ENCODE measurements at places on chromosomes 16 and 17. TPM values are rescaled to one million over a fixed set of nuclear protein-coding genes. Genes with fewer than 3 reads are reported as not detected.

DNA sequence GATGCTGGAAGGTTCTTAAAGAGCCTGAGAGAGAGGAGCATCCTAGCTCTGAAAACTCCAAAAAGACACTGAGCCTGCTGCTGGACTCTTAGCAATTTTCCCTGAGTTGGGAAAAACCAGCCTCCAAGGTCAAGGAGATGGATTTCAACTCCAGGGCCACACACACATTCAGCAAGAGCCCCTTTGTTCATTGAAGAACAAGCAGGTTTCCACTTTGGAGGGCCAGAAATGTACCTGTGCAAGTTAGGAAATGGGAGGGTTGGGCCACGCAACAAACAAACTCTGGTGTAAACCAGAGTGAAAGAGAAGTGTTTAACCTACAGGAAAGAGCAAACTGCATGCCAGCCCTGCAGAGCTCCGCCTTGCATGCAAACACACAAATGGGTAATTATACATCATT, 264.8 kb upstream of the RPL38 start:
- no peak for DNase-seq

GRCh38 chr17:45171338-45172231, 9.9 kb downstream of the HEXIM2 start:
- no peak for DNase-seq

GRCh38 chr17:61202564-61202963, 197.1 kb upstream of the TBX2 start:
- peak; percentile 38 for DNase-seq

DNA sequence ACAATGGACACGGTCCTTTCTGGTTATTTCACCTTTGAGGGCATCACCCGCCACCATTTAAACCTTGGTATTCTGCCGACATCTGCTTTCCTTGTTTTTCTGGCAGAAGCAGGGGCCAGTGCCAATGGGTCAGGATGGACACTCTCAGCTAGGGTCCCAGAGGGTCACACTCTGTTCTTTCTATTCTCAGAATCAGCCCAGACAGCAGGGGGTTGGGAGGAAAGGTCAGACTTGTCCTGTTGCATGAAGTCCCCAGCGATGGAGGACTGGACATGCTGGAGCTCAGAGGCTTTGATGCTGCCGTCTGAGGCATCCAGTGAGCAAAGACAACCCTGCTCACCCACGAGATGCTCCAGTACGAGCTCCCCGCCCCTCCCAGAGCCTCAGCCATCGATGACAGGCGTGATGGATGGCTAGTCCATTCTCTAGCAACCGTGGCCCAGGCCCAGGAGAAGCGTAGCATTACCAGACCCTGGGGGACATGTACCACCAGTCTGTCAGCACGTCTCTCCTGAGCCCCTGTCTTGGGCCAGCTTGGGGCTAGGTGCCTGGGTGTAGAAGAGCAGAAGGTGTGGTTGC, 62.0 kb downstream of the FOXL1 start:
- DNase-seq = no peak

DNA sequence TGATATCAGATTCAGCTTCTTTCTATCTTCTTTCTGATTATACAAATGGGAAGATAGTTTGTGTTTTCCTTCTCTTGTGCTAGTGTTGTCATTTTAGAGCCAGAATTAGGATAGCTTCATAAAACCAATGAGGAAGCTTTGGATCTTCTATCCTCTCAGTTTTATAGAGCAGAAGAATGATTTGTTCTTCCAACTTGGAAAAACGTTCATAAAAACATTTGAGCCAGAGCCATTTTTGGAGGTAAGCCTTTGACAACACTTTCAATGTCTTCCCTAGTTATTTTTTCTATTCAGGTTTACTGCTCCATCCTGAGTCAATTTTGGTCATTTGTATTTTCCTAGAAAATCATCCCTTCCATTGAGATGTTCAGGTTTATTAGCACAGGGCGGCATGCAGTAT, 91.2 kb upstream of the MYOCD start:
- DNase-seq = no peak

GRCh38 chr17:70076189-70076588, 1.2 kb downstream of the KCNJ16 start:
- DNase-seq = peak; percentile 60

GRCh38 chr16:24685539-24686432, 43.7 kb upstream of the TNRC6A start:
- peak; percentile 76 for DNase-seq

DNA sequence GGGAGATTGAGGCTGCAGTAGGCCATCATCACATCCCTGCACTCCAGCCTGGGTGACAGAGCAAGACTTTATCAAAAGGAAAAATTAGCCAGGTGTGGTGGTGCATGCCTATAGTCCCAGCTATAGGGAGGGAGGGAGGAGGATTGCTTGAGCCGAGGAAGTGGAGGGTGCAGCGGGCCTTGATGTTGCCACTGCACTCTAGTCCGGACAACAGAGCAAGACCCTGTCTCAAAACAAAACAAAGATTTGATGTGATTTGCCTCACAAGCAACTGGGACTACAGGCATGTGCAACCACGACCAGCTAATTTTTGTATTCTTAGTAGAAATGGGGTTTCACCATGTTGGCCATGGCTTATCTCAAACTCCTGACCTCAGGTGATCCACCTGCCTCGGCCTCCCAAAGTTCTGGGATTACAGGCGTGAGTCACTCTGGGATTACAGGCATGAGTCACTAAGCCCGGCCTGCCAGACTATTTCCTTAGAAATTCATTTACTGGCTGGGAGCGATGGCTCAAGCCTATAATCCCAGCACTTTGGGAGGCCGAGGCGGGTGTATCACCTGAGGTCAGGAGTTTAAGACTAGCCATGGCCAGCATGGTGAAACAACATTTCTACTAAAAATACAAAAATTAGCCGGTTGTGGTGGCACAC, 11.5 kb downstream of the UBE2G1 start:
- no peak for DNase-seq

- DNase-seq = no peak
Observed at GRCh38 chr16:79713609-79714309, 113.2 kb upstream of the MAF start.

DNA sequence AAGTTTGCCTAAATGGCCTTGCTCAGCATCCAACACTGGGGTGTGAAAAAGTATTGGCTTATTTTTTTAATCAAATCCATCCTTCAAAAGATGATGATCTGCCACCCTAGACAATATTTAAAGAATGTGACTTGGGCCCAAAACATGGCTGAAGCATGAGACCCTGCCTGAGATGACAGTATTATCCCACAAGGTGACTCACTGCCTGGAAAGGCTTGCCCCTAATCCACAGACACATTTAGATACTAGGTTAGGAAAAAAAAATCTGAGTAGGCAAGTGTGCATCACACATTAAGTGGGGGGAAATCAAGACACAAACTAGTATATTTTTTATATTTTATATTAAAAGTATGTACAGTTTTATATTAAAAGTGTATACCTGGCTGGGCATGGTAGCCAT, 38.4 kb downstream of the TOM1L2 start:
- peak; percentile 77 for DNase-seq

DNA sequence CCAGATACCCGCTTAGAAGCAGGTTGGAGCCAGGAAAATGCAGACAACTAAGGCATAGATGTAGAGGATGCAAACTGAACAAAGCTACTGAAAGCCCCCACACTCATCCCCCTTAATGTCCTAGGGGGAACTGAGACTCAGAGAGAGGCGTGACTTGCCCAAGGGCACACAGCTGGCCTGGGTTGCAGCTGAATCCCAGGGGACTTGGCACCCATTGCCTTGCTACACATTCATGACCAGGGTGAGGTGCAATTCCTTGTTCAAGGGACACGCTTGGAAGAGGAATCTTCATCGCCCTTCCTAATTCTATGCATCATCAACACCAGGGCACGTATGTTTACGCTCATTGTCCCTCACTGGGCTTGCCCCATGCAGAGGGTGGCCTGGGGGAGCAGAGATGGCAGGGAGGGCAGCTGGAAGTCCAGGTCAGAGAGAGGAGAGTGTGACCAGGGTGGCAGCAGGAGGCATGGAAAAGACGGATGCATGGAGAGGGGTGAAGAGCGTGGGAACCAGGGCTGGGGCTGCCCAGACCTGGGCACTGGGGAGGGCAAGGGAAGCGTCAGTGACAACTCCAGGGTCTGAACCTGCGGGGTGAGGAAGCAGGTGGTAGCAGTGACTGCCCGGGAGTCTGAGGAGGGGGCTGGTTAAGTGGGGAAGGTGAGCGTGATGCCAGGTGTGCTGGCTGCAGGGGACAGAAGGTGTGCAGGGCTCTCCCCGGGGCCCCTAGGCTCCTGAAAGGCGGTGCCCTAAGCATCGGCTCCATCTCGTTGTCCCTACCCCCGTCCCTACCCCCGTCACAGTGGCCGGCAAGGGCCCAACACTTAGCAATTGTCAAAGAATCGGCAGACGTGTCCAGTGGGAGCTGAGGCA, 267.1 kb upstream of the TNRC6C start:
- no peak for DNase-seq

- peak; percentile 65 for DNase-seq
Observed at GRCh38 chr17:77602062-77602746, 356.3 kb upstream of the TNRC6C start.

OSGIN1 gene
- 5.5 TPM for polyA plus RNA-seq

ZNF624 gene
- 1.5 TPM for polyA plus RNA-seq

KRT36 gene
- polyA plus RNA-seq = 0.03 TPM

SULT1A4 gene
- 0.63 TPM for polyA plus RNA-seq

TPSAB1 gene
- not detected for polyA plus RNA-seq

ZNF689 gene
- 3.5 TPM for polyA plus RNA-seq

HBM gene
- not detected for polyA plus RNA-seq

CMTM1 gene
- 0.99 TPM for polyA plus RNA-seq

SLFN12 gene
- polyA plus RNA-seq = 26.1 TPM

Data from fibroblast of lung (primary cell).